Activated T-helper 1 cell treated with anti-CD3 and anti-CD28 coated beads, Interleukin-12 subunit alpha, Interleukin-12 subunit beta, Interleukin-2, Interleukin-4 antibody, amounts not matched to agents 30 ng/mL and 10 ng/mL and 1 ng/mL, durations not matched to agents 14 hours and 24 hours and 36 hours (primary cell): ENCODE measurements at places on chromosomes 7 and 10.

GRCh38 chr7:135270577-135271254, 37.1 kb downstream of the STRA8 start:
- DNase-seq = no peak

DNA sequence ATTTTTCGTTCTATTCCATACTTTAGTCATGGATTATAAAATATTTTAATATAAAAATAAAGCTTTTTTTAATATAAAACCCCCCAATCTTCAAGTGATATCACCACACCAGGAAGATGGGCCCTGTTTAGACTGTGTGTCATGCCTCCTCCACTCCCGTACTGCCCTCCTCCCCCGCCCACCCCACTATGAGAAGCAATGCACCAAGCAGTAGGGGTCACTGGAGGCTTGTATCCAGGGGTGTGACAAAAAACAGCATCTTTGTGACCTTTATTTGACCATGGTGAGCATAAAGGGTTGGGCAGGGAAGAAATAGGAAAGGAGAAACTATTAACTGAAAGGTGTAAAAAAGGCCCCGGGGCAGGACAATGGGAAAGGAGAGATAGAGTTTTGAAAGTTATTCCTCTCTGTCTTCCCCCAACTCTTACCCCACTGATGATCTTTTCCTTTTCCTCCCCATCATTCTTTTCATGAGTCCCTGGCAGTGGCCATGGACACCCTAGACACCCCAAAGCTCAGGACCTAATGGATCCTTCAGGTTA, 3.5 kb downstream of the PITX3 start:
- DNase-seq = no peak

- DNase-seq = no peak
Measured at GRCh38 chr7:23293500-23294073, 5.6 kb upstream of the MALSU1 start.

DNA sequence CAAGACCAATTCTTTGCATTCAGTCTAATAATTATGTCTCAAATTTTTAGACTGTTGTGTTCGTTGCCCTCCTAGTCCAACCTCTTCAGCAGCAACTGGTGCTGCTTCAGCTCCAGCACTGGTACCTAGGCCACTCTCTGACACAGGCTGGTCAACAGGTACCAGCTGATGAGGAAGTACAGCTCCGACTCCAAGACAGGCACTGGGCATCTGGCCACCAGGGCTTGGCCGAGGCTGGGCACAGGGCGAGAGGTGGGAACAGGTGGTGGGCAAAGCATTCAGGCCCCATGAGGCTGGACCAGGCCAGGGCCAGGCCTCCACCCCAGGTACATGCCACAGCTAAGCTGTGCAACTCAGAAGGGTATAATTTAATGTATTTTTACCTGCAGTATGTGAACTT, 151.5 kb upstream of the AGR3 start:
- DNase-seq = no peak

DNA sequence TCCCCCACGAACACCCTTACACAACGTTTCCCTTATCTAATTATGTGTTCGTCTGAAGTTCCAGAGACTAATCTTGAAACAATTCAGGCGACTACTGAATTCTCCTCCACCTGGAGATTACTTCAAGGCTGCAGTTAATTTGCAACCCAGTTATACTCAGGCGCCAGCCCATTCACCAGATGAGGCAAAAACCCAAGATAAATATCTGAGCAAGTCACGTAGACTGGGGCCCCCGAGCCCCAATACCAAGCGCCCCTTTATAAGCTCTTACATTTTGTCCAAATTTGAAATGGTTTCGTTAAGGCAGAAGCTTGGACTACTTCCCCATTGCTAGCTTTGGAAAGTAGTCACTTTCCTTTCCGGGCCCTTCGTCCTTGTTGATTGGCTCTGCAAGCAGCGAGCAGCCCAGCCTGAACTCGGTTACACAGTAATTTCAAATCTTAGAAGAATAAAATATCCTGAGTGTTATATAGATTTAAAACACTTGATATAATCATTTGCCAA, 1.2 kb downstream of the TPK1 start:
- peak; percentile 39 for DNase-seq

GRCh38 chr7:129610709-129611245, 743 bp upstream of the NRF1 start:
- DNase-seq = no peak

DNA sequence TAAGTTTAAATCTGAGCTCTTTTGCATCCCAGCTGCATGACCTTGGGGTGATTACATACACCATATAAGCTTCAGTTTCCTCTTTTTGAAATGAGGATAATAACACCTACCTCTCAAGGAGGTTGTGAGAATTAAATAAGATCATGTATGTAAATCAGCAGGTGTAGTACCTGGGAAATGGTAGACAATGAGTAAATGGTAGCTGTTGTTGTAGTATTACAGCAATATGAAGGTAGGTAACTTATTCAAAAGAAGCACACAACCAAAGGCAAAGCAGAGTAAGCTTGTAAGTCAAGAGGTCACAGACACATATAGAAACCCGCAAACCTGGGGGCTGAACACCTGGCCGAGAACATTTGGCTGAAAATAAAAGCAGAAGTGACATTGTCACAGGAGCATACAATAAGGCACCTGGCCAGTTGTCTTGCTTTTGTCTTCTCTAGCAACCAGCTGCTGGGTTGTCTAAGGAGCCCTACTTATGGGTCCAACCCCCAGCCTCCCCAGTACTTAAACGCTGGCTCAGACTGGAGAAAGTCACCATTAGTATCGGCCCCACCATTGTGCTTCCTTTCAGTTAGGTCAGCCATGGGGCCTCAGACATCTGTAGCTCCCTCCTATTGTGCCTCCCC, 203.6 kb upstream of the MKLN1 start:
- no peak for DNase-seq

DNA sequence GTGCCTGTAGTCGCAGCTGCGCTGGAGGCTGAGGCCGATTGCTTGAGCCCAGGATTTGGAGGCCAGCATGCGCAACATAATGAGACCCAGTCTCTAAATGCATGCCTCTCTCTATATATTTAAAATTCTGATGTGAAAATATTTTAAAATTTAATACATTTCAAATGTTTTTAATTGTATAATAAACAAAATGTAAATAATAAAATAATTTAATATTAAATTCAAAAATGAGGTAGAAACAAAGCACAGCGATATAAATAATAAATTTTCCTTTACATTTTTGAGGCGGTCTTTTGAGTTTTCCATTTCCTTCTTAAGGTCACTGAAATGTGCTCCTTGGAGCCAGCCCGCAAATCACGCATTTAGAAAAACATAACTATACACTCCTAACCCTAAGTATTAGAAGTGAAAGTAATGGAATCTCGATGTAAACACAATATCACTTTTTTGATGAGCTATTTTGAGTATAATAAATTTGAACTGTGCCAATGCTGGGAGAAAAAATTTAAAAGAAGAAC, 523 bp upstream of the CDK1 start:
- no peak for DNase-seq

DNA sequence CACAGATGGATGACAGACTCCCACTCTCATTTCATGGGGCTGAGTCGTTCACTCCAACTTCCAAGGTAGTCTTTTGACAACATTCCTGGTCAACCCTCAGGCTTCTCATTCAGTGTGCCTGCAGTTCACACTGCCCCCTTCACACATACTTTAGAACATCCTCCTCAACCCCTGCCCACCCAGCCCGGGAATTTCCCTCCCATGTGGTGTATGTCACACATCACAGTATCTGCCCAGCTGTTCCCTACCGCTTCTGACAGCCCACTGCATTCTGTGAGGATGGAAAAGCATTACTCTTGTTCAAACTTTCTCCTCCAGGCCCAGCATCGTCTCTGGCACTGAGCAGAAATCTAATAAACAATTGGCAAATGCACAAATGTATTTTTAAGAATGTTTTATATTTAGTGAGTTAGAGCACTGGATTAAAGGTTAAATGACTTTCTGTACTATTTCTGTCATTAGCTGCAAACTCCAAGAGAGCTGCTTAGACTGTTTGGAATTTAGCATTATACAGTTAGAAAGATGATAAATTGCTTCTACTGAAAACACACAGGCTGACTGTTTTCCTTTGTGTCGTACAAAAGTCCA, 110.4 kb downstream of the SFMBT2 start:
- DNase-seq = no peak

GRCh38 chr10:133100706-133101415, 13.1 kb downstream of the ADGRA1 start:
- DNase-seq = peak; percentile 5

DNA sequence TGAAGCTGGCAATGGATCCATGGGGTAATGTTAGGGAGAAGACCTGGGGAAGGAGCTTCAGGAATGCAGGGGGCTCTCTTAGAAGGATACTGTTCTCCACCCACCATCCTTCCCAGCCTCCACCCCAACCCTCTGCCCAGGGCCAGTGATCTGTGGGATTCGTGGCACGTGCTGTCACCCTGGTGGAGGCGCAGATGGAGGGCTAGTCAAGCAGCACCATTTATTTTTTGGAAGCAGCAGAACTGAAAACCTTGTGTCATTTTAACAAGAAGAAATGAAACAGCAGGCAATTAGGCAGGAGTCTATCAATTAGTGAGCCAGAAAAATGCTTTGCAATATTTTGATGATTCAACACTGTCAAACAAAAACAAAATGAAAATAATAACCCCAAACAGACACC, 155.9 kb downstream of the SH2D4B start:
- DNase-seq = no peak

- no peak for DNase-seq
Measured at GRCh38 chr7:76260171-76260703, 42.2 kb upstream of the HSPB1 start.

DNA sequence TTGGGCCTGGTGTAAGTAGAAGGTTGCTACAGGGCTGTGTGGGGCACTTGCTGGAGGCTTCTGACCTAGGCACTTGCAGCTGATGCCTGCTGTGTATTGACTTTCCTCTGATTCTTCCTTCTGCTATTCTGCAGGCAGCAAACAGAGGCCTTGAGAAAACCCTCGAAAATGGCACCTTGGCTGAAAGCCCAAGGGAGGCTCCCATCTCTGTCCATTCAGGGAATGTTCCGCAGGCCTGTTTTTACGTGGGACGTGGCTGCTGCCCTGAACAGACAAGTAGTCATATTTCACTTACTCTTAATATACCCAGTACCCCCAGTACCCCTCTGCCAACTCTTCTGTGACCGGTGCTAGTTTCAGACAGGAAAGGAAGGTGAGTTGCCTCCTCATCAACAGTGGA, 664.7 kb downstream of the INHBA start:
- DNase-seq = no peak

GRCh38 chr7:147432576-147432975, 1158.0 kb upstream of the C7orf33 start:
- no peak for DNase-seq

DNA sequence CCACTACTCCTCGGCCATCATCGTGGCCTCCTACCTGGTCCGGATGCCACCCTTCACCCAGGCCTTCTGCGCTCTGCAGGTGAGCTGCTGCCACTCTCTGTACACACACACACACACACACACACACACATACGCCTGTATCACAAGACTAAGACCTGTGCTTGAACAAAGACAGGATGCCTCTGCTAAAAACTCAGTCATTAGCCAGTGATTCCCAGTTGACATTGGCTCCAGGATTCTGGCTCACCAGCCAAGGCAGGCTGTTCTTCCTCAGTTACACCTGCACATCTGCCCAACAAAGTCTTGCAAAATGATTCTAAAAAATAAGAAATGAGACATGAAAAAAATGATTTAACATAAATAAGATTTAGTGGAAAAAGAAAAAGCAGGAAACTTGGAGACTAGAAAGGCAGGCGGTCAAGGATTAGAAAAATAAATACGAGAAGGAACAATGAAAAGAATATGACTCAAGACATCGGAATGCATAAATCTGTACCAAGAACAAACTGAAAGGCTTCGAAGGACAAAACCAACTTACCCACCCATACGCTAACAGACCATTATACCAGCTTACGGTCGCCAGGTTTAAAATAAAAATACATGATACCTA, 7.4 kb upstream of the LRRC18 start:
- no peak for DNase-seq

GRCh38 chr10:62038609-62039190, 137.2 kb downstream of the ARID5B start:
- peak; percentile 72 for DNase-seq

DNA sequence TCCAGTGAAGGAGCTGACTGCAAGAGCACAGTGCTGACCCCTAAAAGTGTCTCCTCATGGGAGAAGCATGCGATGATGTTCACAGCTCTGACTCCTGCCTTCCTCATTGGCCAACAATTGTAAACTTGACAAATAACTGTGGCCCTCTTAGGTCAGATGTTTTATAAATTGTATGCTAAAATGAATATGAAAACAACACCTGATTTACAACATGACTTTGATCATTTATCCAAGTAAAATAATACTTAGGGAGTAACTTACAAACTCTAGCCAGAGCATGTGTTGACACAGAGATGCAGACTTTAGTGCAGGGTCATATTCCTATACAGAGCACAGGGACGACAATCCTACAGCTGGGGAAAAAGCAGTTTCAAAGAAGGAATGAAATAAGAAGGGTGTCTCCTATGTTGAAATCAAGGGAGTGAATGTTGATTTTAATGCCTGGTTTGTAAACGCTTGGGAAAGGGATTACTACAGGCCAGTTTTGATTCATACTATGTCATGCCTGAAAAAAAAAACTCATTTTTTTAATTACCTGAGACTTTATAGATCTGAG, 391.4 kb upstream of the AKR1E2 start:
- DNase-seq = no peak

DNA sequence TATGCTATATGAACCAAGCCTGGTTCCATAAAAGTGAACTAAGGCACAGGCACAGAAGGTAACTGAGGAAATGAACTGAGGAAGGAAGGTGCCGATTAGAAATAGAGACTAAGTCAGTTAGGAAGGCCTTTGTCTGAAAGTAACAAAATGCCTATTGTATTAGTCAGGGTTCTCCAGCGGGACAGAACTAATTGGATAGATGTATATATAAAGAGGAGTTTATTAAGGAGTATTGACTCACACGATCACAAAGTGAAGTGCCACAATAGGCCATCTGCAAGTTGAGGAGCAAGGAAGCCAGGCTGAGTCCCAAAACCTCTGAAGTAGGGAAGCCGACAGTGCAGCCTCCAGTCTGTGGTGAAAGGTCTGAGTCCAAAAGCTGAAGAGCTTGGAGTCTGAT, 13.9 kb upstream of the PLXNA4 start:
- no peak for DNase-seq

GRCh38 chr10:33861016-33861704, 526.7 kb upstream of the NRP1 start:
- no peak for DNase-seq

DNA sequence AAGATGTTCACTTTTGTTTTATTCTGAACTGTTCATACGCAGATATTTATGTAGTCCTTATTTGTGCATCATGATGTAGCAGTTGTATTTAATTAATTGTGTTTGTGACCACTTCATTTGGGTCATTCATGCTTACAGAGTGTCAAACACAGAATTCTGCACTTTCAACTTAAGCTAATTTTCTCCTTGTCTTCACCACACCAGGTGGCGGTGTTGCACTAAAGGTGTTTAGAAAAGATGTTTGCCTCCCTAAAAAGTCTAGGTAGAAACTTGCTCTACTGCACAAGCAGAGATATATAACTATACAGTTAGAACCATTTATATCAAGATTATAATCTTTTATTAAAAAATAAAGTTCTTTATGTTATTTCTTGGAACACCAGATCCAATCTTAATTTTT, 1.3 kb upstream of the TAS2R38 start:
- no peak for DNase-seq
